ENCODE measurements at places on chromosomes 4 and X.
A peak's percentile ranks its signal among the peaks of the same experiment; 100 is the strongest.

DNA sequence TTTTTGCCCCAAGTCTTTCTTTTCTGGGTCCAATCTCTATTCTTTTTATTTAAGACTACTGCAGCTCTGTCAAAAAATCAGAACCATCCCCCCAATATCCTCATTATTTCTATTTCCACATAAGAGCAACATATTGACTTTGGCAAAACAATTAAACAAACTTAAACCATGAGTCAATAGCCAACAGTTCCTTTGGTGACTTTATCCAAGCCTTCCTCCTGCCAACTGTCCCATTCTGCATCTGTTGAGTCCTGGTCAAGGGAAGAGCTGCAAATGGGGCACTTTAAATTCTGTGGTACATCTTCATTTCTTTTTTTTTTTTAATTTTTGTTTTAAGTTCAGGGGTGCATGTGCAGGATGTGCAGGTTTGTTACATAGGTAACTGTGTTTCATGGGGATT lies 1875.0 kb upstream of the PCDH7 start:
- no peak for DNase-seq

DNA sequence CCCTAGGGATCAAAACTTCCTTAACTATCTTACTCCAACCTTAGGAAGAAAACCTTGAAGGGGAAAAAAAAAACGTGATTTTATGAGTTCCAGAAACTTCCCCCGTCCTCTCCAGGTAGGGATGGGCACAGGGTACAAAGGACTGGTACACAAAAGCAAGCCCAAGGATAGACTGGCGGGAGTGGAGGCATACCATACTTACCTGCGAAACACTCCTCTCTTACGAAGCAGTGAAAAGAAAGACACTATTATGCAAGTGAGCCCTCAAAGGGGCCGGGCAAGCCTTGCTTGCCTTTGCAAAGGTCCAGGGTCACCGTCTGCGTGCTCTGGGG lies 651 bp downstream of the TSPAN6 start:
- DNase-seq, result no peak

- DNase-seq, result no peak
Measured at GRCh38 chr4:1195109-1195671, 22.8 kb upstream of the SPON2 start.

- no peak for DNase-seq
Measured at GRCh38 chrX:77740376-77740905, 45.6 kb downstream of the ATRX start.

DNA sequence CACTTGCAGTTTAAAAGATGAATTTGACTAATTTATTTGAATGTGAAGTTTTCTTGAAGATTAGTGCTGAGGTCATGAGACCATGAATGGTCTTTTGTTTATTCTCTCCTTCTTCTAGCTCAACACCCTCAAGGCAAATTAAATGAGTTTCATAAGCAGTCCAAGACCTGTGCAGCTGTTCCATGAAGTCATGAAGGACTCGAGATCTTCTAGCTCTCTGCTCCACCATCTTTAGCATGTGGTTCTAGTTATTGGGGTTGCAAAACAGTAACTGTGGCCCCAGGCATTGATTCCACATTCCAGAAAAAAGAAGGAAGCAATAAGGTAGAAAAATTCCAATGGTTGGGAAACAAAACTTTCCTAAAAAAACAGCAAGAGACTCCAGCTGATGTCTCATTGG lies 84.2 kb upstream of the HS3ST1 start:
- no peak for DNase-seq

DNA sequence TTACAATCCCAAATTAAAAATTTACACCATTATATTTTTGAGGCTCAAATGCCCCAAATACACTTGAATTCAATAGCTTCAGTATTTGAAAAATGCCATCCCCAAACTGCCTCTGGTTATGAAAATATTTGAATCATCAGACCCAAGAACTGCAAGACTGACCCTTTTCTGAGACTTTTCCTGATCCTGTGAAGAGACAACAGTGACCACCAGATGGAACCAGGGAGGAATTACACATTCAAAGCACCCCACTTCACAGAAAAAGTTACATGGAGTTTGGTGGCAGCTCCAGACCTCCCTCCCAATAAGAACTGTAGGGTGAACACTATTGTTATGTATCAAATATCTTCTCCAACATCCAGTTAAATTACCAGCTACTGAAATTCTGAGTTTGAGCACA lies 44.0 kb upstream of the SCD5 start:
- no peak for DNase-seq

DNA sequence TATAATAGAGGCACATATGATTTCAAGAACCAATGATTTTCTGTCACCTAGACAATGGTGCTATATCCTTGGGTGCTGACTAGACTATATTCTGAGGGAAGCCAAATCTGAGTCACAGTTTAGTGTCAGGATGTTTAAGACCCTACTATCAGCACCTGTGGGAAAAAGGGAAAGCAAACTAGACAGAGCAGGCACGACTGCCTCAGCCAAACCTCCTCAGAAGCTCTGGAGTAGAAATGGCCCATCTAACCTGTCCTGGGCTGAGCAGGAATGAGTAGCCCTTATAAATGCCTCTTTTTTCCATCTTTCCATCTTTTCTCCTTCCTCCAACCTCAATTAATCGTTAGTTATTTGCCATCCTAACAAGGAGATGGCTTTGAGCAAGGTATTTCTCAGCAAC lies 80.4 kb upstream of the TECRL start:
- no peak for DNase-seq

DNA sequence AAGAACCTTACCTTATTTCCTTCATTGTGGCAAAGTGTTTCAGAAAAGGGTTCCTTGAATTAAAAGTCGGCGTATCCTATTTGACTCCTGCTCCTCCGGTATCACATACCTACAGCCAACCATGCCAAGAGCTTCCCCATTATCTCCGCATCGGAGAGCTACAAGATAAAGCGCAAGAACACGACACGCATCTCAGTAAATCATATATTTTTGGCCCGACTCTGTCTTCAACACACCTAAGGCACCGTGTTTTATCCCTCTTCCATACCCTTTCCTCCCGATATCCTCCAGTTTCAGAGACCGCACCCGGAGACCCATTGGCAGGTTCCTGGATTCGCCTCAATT lies 497 bp upstream of the THAP9 start:
- no peak for DNase-seq

GRCh38 chr4:105276361-105277104 lies 129.9 kb downstream of the TET2 start:
- DNase-seq, result no peak

DNA sequence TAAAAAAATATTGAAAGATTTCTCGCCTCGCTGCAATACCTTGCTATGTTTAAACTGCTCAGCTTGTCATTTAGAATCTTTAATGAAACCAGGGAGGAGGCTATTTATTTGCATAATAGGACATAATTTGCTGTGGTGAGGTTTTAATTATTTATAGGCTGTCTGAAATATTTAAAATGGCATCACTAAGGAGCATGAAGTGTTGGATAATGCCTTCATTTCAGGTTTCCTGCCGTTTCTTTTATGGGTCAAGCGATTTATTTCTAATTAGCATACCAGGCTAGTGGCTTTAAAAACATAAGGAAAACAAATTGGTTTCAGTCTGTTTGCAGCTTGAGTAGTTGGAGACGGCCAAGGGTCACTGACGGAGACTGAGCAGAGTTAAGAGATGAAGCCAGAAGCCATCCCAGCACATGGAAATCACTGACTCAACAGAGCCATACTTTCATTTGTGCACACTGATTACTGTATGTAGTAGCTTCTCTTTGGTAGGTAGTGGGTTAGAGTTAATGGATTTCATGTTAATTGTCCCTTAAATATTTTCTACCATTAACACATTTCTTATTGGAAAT lies 1962.4 kb upstream of the TENM3 start:
- DNase-seq, result no peak

DNA sequence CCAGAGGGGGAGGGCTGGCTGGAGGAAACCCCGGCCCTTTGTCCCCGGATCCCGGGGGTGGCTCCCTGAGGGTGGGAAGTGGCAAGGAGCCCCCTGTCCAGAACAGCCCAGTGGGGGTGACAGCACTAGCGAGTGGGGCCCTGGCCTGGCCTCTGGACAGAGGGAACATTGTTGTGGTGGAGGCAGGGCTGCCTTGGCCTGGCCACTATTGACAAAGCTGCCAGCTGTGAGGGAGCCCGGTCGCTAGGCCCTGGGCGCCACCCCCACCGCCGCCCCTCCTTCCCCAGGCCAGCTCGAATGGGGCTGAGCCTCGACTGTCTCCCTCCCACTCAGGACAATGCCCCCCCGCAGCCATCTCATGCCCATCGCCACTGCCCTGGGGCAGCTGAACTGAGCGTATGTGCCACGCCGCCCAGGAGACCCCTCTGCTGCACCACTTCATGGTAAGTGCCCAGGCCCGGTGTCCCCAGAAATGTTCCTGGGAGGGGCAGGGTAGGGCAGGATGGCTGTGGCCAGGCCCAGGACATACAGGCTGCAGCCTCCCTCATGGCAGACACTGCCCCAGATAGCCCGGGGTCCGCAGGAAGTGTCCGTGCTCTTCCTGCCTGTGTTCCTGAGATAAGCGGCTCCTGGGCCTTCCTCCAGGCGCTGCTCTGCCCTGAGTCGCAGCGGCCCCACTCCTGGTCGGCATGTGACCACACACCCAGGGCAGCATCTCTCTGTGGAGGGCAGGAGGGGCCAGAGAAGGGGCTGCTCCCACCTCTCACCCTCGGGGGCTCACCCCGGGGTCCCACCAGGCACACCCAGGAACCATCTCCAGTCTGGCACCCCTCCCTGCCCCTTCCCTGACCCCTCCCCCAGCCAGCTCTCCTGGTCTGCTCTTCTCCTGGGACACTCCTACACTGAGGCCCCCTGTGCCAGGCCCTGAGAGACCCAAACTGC lies 1.4 kb downstream of the PLXNB3 start:
- no peak for DNase-seq

- DNase-seq, result no peak
Measured at GRCh38 chr4:25575611-25576010, 80.0 kb upstream of the SLC34A2 start.

- DNase-seq, result peak; percentile 34
Measured at GRCh38 chr4:148443512-148444295, 1.5 kb upstream of the NR3C2 start.

- no peak for DNase-seq
Measured at GRCh38 chr4:128364565-128364964, 77.0 kb upstream of the PGRMC2 start.

DNA sequence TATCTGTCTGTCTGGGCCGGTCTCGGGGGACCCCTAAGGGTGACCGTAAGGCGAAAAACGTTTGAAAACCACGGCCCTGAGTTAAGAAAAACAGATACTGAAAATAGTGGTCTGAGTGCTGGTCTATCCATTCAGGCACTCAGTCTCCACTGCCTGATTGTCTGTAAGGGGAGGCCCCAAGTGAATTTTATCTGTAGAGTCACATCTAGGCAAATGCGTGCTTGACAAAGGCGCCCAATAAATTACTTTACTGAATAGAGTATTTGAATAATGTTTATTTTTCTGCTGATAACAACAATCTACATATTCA lies 465 bp downstream of the HNRNPH2 start:
- no peak for DNase-seq

- DNase-seq, result no peak
Measured at GRCh38 chrX:110120025-110120424, 117.1 kb downstream of the TMEM164 start.

GRCh38 chr4:164790249-164790648 lies 36.3 kb downstream of the SMIM31 start:
- no peak for DNase-seq

DNA sequence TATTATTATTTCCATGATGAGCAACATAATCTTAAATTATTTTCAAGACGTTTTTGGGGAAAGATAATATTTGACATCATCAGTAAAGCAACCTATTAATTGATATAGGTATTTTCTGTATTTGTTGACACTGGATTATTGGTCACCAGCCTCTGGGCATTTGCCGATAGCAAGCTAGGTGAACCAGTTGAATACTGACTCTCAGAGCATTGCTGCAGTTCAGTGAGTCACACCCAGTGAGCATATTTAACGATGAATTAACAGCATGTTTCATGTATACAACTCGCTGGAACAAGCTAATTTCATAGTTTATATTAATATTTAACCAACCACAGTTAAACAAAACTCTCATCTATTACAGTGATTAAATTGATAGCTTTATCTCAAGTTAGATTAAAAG lies 1006.0 kb upstream of the DIAPH2 start:
- DNase-seq, result no peak

All from T-helper 9 cell (primary cell).